ENCODE measurements at places on chromosomes 3 and 15. TPM values are rescaled to one million over a fixed set of nuclear protein-coding genes. Genes with fewer than 3 reads are reported as not detected.

DNA sequence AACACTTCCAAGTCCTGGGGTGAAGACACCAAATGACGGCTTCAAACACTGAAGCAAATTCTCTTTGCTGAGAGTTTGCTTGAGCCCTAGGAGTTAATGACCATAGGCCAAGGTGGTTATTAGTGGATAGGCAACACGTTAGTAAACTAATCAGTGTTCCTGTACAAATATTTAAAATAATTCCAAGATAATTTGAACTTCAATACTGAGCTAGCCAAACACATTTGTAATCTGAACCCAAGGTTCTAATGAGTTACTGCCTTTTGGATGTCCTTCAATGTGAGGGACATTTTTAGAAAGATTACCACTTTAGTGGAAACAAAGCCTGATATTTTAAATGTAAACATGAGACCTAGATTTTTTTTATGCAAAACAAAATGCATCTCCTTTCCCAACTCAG lies 94.6 kb downstream of the THRB start:
- DNase-seq = no peak

- no peak for DNase-seq
These were observed 127.2 kb downstream of the CD47 start for GRCh38 chr3:107963581-107963980.

DNA sequence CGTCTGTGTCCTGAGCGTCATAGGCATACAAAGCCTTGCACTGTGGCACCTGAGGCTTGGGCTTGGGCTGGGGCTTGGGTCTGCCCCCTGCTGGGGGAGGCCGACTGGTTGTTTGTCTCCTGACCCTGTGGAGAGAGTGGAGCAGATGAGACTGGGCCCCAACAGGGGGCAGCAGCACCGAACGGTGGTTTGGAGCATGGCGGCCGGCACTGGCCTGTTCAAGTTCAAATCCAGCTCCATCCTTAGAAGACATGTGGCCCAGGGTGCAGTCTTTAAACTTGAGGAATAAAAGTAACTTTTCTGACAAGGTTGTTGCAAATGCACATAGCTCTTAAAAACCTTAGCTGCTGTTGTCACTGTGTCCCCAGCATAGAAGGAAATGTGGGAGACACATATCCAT lies 33.3 kb downstream of the CCNB2 start:
- peak; percentile 53 for DNase-seq

DNA sequence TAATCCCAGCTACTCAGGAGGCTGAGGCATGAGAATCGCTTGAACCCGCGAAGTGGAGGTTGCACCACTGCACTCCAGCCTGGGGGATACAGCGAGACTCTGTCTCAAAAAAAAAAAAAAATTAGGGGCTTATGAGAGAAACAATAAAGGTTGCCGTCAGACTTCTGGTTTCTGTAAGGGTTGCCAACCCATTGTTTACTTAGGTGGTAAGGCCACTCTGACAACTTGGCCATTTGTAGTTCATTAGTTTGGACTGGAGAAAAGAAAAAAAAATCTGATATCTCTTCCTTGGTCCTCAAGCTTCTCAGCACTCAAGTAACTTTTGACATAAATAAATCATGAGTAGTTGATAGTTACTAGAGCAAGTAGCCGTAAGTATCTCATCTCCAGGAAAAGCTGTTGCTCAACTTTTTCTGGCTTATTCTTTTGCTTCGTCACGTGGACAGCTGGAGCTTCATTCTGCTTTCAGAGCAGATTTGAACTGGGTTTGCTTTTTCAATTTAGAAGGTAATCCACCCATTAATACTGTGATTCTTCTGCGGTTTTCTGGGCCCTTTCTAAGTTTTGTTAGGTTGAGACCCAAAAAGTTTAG lies 9.4 kb downstream of the SNX1 start:
- peak; percentile 78 for DNase-seq

- no peak for DNase-seq
These were observed 207.6 kb downstream of the ADAMTS17 start for GRCh38 chr15:100134089-100134583.

DNA sequence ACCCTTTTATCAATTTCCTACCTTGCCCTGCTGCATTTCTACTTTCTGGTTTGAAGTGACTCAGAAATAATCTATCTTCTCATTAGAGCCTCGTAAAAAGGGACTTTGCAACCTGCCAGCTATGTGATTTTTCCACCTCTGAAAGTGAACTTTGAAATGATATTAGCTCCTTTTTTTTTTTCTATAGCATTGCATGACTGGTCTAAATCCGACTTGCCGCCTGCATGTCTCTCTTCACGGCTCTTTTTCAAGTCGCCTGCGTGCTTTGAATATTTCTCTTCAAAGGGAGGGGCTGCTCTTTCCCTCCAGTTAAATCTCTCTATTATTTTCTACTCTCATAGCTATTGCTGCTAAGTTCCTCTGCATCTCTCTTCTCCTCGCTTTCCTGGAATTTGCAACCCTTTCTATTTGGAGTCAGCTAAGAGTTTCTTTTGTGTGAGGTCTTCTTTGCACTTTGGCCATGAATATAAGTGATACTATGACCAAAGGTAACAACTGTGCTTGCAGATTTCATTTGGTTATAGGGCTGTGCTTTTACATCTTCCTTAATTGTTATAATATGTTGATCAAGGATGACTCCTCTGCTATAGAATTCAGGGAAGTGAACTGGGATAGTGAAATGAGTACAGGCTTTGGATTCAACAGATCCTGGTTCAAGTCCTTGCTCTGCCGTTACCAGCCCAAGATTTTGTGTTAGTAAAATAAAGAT lies 541.1 kb downstream of the AGBL1 start:
- no peak for DNase-seq

DNA sequence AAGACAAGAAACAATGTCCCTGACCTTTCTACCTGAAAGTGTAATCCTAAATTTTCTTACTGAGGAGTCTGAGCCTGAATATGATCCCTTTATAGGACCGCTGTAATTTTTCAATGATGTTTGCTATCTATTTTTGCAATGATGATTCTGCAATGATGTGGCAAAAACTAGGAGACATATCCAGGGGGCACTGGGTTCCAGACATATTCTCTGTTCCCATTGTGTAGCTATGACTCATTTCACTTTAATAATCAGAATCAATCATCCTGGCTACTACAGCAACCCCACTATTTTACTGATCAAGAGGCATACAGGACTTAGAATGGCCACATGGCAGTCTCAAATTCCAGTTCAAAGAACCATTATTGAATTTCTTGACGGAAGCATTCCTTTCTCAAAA lies 85.9 kb downstream of the AQR start:
- no peak for DNase-seq

- no peak for DNase-seq
These were observed 30.4 kb upstream of the FBLN2 start for GRCh38 chr3:13518516-13518953.

- peak; percentile 94 for DNase-seq
These were observed at the start of gene CPNE4 for GRCh38 chr3:132034486-132035464. TSS of gene CPNE4 (minus strand) at chr3:132035014.

DNA sequence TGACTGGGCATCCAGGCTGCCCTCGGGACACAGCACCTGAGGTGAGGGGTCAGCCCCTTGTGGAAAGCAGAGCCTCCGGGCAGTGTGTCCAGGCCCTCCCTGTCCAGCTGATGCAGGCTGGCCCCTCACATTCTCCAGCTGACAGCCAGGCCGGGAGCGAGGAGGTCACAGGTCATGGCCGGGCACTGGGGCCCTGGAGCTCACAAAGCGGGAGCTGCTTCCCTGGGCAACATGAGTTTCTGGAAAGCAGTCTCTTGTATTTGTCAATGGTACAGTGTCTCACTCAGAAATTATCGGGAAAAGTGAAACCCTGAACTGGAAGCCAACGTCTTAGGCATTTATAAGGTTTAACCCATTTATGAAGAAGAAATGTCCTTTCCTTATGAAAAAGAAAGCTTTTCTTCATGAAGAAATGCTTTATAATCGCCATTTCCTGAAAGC lies 118.5 kb downstream of the OPA1 start:
- DNase-seq = no peak

- DNase-seq = no peak
These were observed 52.4 kb downstream of the ONECUT1 start for GRCh38 chr15:52737720-52738119.

GRCh38 chr15:31758126-31758525 lies 272.2 kb upstream of the CHRNA7 start:
- peak; percentile 31 for DNase-seq

- DNase-seq = no peak
These were observed 1047.0 kb downstream of the TUSC7 start for GRCh38 chr3:117756563-117756962.

DNA sequence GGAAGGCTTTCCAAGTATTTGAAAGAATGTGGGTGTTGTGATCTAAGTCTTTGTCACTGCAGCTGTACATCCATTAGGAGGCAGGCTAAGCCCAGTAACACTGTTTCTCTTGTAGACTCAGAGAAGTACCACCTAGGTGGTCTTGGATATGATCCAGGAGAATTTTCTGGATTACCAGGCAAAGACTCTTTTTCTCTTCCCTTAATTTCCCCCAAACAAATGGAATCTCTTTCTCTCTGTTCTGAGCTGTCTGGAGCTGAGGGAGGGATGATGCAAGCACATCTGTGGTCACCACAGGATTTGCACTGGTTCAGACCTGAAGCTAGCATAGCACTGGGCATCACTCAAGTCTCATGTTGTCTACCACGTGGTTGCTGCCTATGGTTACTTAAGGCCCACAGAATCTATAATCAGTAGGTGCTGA lies 227.6 kb downstream of the NECTIN3 start:
- DNase-seq = peak; percentile 10

- DNase-seq = no peak
These were observed 412.9 kb downstream of the WDR72 start for GRCh38 chr15:53346583-53346982.

- no peak for DNase-seq
These were observed 180.9 kb upstream of the ROPN1 start for GRCh38 chr3:124172816-124173215.

- DNase-seq = peak; percentile 94
These were observed 2.5 kb upstream of the INAFM2 start for GRCh38 chr15:40320931-40321371.

- no peak for DNase-seq
These were observed 91.3 kb downstream of the PLXNA1 start for GRCh38 chr3:127073941-127074820.

The CPLX3 gene
- 0.17 TPM for total RNA-seq

The DISP2 gene
- 0.62 TPM for total RNA-seq

The GPR87 gene
- not detected for total RNA-seq

The PPP1R2 gene
- total RNA-seq = 46.2 TPM

The EPHB3 gene
- 19.4 TPM for total RNA-seq

The PLXND1 gene
- 32.1 TPM for total RNA-seq

The PODXL2 gene
- total RNA-seq = 35.9 TPM

The FAM81A gene
- not detected for total RNA-seq

The BTLA gene
- not detected for total RNA-seq

The ATP2C1 gene
- total RNA-seq = 70.3 TPM

The AP4E1 gene
- total RNA-seq = 13.7 TPM

The ROBO1 gene
- total RNA-seq = 67.6 TPM

The UACA gene
- 26.9 TPM for total RNA-seq

The PRSS50 gene
- total RNA-seq = not detected

The MUSTN1 gene
- total RNA-seq = 1.5 TPM

The GPR27 gene
- 8.1 TPM for total RNA-seq

The AGBL1 gene
- total RNA-seq = not detected

The OSBPL10 gene
- total RNA-seq = 1.1 TPM
